ENCODE measurements at places on chromosomes 1 and 21. TPM values are rescaled to one million over a fixed set of nuclear protein-coding genes. Genes with fewer than 3 reads are reported as not detected.

GRCh38 chr1:11693024-11693590 is 1.6 kb downstream of the DRAXIN start:
- DNase-seq = peak; percentile 83

- DNase-seq = no peak
These were observed 15.2 kb downstream of the CAPN2 start for GRCh38 chr1:223727541-223727940.

AIRE gene
- total RNA-seq = not detected

- no peak for DNase-seq
These were observed 173.4 kb upstream of the RUNX1 start for GRCh38 chr21:35222541-35222941.

LY9 gene
- 0.25 TPM for total RNA-seq

DNA sequence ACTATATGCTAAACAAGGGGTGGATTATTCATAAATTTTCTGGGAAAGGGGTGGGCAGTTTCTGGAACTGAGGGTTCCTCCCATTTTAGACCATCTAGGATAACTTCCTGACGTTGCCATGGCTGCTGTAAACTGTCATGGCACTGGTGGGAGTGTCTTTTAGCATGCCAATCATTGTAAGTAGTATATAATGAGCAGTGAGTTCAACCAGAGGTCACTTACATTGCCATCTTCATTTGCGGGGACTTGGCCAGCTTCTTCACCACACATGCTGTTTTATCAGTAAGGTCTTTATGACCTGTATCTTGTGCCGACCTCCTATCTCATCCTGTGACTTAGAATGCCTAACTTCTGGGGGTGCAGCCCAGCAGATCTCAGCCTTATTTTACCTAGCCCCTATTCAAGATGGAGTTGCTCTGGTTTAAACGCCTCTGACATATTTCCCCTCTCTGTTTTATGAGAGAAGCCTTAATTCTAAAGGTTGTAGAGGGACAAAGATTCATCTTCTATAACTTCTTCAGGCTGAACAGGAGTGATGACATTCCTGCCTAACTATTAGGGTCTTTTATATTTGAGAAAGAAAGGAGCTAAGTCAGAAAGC is 60.4 kb downstream of the DIP2A start:
- peak; percentile 35 for DNase-seq

ATG4C gene
- 25.3 TPM for total RNA-seq
